ENCODE measurements at places on chromosomes 3 and 15.

DNA sequence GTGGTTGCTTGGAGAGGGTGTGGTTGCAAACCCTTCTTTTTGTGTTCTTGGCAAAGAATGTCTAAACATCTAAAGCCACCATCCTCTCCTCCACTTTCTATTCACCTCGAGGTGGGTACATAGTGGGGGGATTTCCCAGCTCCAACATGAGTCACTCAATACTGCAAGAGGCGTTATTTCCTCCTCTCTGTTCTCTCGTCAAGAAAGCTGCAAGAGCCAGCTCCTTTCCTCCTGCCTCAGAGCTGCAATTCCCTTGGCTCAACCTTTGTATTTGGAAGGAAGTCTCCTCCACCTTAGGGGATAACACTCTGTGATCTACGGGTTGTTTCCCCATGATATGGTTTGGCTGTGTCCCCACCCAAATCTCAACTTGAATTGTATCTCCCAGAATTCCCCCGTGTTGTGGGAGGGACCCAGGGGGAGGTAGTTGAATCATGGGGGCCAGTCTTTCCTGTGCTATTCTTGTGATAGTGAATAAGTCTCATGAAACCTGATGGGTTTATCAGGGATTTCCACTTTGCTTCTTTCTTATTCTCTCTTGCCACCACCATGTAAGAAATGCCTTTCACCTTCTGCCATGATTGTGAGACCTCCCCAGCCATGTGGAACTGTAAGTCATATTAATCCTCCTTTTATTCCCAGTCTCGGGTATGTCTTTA is 138.4 kb downstream of the PLCL2 start:
- peak; percentile 59 for DNase-seq

DNA sequence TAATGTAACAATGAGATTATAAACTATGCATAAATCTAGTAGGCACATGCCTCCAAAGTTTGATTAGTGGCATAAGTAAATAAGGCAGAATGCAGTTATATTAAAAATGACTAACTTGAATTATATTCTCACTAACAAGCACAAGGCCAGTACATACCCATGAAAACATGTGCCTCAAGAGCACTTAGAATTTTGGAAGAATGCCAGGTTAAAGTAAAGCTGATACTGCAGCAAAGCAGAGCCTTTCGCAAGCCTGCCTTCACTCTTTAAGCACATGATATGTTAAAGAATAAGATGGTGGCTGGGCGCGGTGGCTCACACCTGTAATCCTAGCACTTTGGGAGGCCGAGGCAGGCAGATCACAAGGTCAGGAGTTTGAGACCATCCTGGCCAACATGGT is 49.0 kb downstream of the KBTBD12 start:
- DNase-seq = no peak

- DNase-seq = no peak
These were observed 59.8 kb upstream of the INSYN1 start for GRCh38 chr15:73812806-73813465.

- DNase-seq = no peak
These were observed 232.1 kb upstream of the CDIN1 start for GRCh38 chr15:36347272-36347858.

- DNase-seq = no peak
These were observed 263.0 kb upstream of the ROBO2 start for GRCh38 chr3:76776927-76777326.

DNA sequence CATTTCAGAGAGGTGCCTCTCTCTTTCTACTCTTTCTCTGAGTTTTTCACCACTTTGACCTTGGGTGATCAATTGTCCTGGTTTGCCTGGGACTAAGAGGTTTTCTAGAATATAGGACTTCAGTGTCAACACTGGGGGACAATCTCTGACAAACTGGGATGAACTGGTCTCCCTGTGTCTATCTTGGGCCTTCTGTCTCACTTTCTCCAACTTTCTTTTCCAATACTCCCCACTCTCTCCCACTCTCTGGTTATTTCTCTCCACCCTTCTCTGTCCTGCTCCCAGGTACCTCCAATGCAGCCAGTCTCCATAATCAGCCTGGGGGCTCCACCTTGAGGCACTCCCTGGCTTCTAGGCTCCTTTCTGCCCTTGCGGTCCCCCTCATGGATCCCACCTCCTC is 4.7 kb upstream of the ITGA11 start:
- no peak for DNase-seq

DNA sequence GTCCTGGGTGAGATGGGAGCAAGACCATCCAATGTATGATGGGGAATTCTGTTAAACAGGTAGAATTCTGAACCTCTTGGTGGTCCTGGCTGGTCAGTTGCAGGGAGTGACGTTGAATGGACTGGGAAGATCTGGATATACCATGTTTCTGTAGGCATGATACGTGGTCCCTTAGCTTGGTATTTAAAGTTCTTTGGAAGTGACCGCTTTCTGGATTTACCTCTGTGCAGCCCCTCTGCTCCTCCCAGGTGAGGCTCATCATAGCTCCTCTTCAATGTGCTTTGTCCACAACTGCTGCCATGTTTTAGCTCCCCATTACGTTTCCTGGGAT is 37.2 kb downstream of the SMAD3 start:
- no peak for DNase-seq

DNA sequence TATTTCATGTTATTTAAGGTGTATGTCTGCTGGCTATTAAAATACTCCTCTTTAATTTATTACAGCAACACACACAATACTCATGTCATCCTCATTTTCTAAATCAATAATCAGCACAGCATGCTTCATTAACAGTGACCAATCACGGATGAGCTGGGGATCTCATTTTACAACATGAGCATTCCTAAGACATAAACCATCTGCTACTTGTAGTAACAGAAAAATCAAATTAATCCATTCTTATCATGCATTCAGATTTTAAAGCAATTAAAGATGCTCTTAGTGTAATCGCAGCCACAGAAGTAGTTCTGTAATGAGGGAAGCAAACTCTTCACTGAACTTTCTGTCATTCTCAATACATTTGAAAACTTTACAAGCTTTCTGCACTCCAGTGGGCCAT is 191.1 kb downstream of the TBC1D5 start:
- no peak for DNase-seq

GRCh38 chr15:88089731-88090130 is 166.8 kb downstream of the NTRK3 start:
- no peak for DNase-seq

DNA sequence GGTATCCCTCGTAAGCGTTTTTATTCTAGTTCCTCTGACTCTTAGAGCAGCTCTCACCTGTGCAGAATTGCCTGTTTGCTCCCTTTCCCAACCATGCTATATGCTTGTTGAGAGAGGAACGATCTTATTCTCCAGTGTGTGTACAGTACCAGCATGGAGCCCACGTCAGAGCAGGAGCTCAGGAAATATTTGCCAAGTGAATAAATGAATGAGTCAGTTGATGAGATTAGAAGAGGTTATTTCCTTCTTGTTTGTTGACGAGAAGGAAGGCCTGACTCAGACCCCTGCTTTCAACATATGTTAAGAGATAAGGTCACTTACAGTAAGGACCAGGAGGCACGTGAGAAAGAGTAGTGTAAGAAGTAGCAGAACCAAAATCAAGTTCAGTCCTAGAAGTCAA is 106.3 kb upstream of the ABHD17C start:
- DNase-seq = no peak

DNA sequence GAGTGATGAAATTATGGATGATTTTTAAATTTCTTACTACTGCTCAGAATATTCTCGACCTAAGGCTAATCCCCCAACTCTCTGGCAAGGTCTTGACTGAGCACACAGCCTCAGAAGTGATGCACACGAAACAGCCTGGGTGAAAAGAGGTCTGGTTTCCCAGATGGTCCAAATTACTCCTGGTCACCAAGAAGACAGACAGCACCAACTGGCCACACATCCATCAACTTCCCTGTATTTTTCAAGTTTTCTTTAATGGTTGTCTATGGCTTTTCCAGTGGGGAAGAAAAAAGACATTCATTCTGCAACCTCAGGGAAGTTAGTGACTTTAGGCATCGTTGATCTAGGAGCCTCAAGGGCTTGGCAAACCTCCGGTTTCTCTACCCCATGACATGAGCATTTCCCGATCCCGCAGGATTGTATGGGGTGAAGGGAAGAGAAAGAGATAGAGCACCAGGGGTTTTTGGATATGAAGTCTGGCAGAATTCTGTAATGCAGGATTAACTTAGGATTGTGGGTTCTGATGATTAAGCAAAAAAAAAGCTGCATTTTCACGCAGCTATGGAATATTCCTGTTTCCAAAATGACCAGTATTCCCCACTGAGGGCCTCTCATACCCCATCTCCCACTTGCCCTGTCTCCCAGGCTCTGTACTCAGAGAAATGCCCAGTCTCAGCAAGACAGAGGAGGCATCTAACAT is 62.2 kb downstream of the UMPS start:
- DNase-seq = no peak

GRCh38 chr15:62524848-62525247 is 359.8 kb upstream of the C2CD4B start:
- DNase-seq = no peak

GRCh38 chr3:13882876-13883275 is 3.0 kb upstream of the WNT7A start:
- DNase-seq = no peak

DNA sequence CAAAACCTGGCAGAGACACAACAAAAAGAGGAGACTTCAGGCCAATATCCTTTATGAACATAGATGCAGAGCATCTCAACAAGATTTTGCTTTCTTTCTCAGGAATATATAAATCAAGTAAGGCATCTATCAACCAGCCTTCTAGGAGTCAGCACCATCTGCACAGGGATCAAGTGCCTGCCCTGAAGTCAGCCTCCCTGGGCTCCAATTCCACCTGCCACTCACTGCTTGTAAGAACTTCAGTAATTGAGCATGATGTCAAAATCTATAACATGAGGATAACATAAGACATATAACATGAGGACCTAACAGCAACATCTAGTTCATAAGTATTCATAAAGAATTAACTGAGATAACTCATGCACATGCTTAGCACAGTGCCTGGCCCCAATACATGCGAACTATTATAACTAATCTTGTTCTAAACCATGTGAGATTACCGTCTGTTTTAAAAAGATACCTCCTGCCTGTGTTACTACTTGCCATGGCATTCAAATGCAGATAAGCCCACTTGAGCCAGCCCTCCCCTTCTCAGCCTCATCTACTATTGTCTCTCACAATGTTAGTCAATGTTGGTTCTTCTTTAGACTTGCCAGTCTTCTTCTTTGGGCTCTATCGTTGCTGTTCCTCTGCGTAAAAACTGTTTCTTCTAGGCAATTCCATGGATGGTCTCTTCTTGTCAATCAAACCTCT is 91.6 kb downstream of the PLD1 start:
- no peak for DNase-seq

GRCh38 chr3:46429250-46429649 is 22.2 kb downstream of the CCRL2 start:
- DNase-seq = no peak

DNA sequence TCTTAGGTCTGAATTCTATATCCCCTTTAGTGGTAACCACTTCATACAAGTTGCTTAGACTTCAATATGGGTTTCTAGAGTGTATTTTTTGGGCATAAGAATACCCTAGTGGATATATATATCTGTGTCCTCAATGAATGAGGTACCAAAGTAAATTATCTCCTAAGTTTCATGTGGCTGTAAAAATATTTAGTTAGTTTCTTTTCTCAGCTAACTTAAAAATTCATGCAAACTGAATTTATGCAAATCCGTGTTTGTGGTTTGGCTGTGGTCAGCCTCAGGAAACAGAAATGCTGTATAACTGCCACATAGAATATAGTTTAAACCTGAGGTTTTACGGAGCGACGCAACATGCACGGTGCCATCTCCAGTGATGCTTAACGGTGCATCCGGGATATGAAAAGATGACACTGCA is 80.3 kb downstream of the PEX5L start:
- no peak for DNase-seq

DNA sequence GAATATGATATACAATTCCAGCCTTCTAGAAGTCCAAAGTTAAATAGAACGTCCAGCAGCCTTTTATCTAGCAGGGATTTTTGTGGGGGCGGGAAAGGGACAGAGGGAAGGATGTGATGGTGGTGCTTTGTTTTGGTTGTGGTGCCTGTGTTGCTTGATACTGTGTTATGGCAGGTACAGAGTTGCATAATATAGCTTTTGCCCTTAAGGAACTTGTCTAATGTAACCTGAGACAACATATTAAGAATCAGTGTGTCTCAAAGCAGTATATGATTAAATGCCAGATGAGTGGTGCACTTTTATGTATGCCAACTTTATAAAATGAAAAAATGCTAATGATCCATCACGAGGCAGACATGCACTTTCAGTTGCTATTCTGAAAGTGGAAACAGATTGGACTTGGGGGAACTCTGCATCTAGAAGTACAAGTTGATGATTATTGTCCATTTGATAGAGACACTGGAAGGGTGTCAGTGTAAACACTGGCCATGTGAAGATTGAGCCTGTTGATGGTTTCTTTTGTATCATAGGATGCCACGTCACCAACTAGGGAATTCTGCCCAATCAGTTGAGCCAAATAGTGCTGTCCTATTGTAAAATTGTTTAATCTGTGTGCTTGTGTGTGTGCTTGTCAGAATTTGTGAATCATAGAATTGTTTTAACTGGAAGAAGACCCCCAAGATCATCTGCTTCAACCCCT is 23.0 kb downstream of the NEO1 start:
- no peak for DNase-seq

DNA sequence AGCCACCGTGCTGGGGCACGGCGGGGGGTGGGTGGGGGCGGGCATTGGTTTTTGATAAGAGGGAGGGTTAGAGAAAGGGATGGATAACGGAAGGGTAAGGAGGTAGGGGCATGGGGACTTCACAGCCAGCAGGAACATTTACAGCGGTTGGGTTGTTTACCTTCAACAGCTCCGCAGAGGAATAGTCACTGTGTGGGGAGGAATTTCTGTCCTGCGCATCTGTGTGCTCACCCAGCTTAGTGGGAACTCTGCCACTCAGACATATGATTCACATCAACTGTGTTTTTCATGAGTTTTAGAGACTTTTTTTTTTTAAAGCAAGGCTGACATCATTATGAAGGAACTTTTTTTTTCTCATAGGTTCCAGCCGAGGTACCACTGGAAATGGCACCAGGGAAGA is 19.6 kb downstream of the CHRD start:
- no peak for DNase-seq

- no peak for DNase-seq
These were observed 173.4 kb downstream of the WNT5A start for GRCh38 chr3:55313666-55314065.

GRCh38 chr3:52047295-52047960 is 8.9 kb downstream of the DUSP7 start:
- DNase-seq = no peak

- peak; percentile 70 for DNase-seq
These were observed 394.5 kb upstream of the DPPA4 start for GRCh38 chr3:109731639-109732473.

GRCh38 chr15:100033140-100033857 is 300.1 kb upstream of the LYSMD4 start:
- no peak for DNase-seq

GRCh38 chr15:95129574-95129973 is 898.2 kb downstream of the MCTP2 start:
- DNase-seq = no peak

All from stimulated activated CD8-positive, alpha-beta memory T cell treated with anti-CD3 and anti-CD28 coated beads, Interleukin-4, amount 100 ng/mL, for 48 hours (primary cell).